WTC11 (cell line): ENCODE measurements at places on chromosomes 12 and 14.

GRCh38 chr14:42921901-42922300 is 1315.2 kb downstream of the LRFN5 start:
- H3K27me3 ChIP-seq, result no peaks in the 10 kb centered on the region
- H3K4me1 ChIP-seq, result no peaks in the 10 kb centered on the region
- H3K27ac ChIP-seq, result no peak overlapping the region
- H3K36me3 ChIP-seq, result no peaks in the 10 kb centered on the region
- DNase-seq, result no peak
- no peak overlapping the region for H3K4me3 ChIP-seq

DNA sequence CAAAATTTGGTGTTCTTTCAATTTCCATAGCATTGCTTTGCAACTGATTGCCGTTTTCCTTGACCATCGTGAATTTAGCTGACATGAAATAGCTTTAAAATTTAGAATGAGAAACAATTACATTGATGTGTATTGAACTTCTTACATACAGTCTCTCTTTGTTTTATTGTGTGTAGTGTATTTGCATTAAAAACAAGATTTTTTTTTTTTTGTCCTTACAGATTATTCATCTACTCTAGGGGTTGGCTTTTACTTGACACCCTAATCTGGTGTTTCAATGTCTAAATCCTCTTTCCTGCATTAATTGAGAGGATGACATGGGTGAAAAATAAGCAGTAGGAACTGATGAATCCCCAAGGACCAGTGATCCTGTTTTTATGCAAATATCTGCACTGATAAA is 20.6 kb downstream of the LIN52 start:
- peaks cover 26% of the 10 kb centered on the region for H3K36me3 ChIP-seq
- H3K27me3 ChIP-seq, result no peaks in the 10 kb centered on the region
- no peak overlapping the region for H3K4me3 ChIP-seq
- H3K4me1 ChIP-seq, result 0 out of 2 replicates have a peak, but pooled peaks cover 3% of the 10 kb centered on the region

GRCh38 chr12:108820707-108821406 is 36.5 kb downstream of the SSH1 start:
- no peaks in the 10 kb centered on the region for H3K27me3 ChIP-seq
- peaks cover 17% of the 10 kb centered on the region for H3K4me1 ChIP-seq
- H3K36me3 ChIP-seq, result peaks cover 18% of the 10 kb centered on the region
- no peak for DNase-seq
- H3K27ac ChIP-seq, result no peak overlapping the region

GRCh38 chr14:75059642-75060041 is 4.2 kb downstream of the ACYP1 start:
- no peak for DNase-seq
- no peak overlapping the region for H3K4me3 ChIP-seq
- peaks cover 15% of the 10 kb centered on the region for H3K4me1 ChIP-seq
- no peak overlapping the region for H3K27ac ChIP-seq
- no peaks in the 10 kb centered on the region; the same call in 1 of the 2 replicates for H3K27me3 ChIP-seq
- peaks cover 28% of the 10 kb centered on the region for H3K36me3 ChIP-seq

- H3K4me3 ChIP-seq, result no peak overlapping the region
- H3K36me3 ChIP-seq, result no peaks in the 10 kb centered on the region
Observed at GRCh38 chr14:68191567-68192321, 372.2 kb downstream of the RAD51B start.

DNA sequence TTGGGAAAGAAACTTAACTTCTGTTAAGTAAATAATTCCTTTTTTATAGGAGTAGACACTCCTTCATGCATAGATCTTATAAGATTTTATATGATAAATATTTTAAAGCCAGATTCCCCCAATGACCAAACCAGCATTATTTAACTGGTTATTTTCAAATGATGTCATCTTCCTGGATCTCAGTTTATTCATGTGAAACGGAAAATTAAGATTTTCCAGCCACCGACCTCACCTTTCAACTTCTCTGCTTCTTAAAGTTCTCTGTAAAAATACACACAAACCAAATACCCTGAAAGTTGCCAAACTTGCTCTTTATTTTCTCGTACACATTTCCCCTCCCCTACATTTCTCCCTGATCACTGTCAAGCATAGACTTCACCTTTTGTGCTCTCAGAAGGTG is 364.2 kb downstream of the GALC start:
- H3K36me3 ChIP-seq, result no peaks in the 10 kb centered on the region
- H3K4me3 ChIP-seq, result no peak overlapping the region
- no peak overlapping the region for H3K27ac ChIP-seq

DNA sequence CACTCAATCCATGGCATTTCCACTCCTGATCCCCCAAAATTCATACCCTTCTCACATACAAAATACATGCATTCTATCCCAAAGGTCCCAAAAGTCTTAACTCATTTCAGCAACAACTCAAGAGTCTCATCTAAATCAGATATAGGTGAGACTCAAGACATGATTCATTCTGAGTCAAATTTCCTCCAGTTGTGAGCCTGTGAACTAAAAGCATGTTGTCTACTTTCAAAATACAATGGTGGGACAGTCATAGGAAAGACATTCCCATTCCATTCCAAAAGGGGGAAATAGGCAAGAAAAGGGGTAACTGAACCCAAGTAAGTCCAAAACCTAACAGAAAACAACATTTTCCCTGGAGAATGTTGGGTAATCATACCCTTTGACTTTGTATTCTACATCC is 103.3 kb downstream of the C12orf75 start:
- H3K36me3 ChIP-seq, result peaks cover 11% of the 10 kb centered on the region
- DNase-seq, result no peak
- no peak overlapping the region for H3K27ac ChIP-seq

DNA sequence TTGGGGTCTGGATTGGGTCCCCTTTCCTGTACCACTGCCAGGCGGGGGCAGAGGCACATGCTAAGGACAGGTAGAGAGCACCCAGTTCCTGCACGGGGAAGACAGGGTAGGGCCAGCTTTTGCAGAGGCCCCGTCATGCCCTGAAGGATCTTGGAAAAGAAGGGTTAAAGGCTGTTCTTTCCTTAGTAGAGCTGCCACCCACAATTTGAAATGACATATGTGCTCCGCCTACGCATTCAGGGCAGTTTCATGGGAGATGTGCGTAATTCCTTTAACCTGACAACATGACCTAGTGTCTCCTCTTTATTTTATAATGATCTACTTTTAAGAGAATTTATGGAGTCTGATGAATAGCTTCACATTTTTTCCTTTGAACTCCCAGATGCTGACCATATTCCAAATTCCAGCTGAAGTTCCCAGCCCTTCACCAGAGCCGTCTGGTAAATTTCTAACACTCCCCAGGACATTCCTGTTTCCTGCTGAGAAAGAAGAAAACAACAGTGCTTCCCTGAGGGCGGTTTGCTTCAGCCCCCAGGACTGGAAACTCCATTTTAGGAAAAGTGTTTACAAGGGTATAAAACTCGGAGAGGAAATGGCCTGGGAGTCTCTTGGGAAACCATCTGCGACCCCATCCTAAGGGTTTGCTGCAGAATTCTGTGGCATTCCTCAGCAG is 58.9 kb upstream of the PLEKHG3 start:
- H3K36me3 ChIP-seq, result peaks cover 12% of the 10 kb centered on the region
- H3K27me3 ChIP-seq, result no peaks in the 10 kb centered on the region
- peak; percentile 44 for DNase-seq
- H3K4me3 ChIP-seq, result peak overlapping the region; percentile 43
- H3K4me1 ChIP-seq, result peaks cover 46% of the 10 kb centered on the region

DNA sequence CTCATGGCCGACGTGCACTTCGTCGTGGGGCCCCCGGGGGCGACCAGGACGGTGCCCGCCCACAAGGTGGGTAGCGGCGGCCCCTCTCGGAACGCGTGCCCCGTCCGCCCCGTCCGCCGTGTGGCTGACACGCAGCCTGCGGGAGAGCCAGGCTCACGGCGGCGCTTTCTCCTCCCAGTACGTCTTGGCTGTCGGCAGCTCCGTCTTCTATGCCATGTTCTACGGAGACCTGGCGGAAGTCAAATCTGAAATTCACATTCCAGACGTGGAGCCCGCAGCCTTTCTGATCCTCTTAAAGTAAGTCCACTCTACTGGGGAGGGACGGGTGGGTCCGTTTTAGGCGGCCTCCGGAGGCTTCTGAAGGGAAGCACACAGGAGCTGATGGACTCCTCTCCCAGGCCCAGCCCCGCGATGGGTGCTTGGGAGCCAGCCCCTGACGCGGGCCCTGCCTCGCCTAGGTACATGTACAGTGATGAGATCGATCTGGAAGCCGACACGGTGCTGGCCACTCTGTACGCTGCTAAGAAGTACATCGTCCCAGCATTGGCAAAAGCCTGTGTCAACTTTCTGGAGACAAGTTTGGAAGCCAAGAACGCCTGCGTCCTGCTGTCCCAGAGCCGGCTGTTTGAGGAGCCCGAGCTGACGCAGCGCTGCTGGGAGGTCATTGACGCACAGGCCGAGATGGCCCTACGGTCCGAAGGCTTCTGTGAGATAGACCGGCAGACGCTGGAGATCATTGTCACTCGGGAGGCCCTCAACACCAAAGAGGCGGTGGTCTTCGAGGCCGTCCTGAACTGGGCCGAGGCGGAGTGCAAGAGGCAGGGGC is 1.1 kb downstream of the BTBD6 start:
- peak overlapping the region; percentile 67 for H3K4me3 ChIP-seq
- no peak overlapping the region; the same call in 1 of the 2 replicates for H3K27ac ChIP-seq
- peak; percentile 34 for DNase-seq
- no peaks in the 10 kb centered on the region; the same call in 1 of the 2 replicates for H3K27me3 ChIP-seq
- peaks cover 6% of the 10 kb centered on the region; the same call in 1 of the 2 replicates for H3K36me3 ChIP-seq
- H3K4me1 ChIP-seq, result peaks cover 5% of the 10 kb centered on the region

DNA sequence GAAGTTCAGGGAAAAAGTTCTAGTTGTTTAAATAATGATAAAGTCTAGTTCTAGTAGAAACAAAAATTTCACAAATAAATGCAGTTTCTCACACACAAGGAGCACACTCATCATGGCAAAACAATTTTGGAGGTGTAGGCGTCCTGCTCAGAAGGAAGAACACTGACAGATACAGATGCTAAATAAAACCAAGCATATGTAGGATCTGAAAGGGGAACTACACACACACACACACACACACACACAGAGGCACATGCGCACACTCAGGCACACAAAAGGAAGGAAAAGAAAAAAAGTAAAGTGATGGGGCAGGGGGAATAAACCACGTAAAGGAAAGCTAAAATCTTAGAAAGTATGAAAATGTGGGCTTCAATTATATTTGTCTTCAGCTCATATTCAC is 117.7 kb downstream of the SOX5 start:
- no peak overlapping the region for H3K4me3 ChIP-seq
- H3K27ac ChIP-seq, result no peak overlapping the region
- peaks cover 24% of the 10 kb centered on the region for H3K4me1 ChIP-seq
- no peaks in the 10 kb centered on the region for H3K36me3 ChIP-seq
- no peak for DNase-seq

DNA sequence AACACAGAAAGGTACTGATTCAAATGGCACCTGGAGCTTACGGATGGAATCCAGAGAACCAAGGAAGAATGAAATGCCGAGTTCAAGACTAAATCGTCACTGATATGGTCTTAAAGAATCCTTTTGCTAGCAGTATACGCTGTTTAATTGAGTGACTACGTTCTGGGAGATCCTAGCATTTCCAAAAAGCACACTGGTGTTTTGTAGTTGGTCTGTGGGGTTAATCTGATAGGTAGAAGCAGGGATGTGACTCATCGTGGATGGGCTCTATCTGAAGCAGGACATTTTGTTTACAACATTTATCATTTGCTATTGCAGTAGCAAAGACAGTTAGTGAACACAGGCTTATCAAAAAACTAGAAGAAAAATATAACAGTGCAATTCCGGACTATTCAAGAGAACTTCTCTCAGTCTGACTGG is 169.2 kb upstream of the HMGA2 start:
- H3K27ac ChIP-seq, result no peak overlapping the region
- peaks cover 37% of the 10 kb centered on the region for H3K4me1 ChIP-seq
- H3K27me3 ChIP-seq, result peaks cover 5% of the 10 kb centered on the region; the same call in 1 of the 2 replicates
- H3K36me3 ChIP-seq, result no peaks in the 10 kb centered on the region
- no peak for DNase-seq

GRCh38 chr14:24234095-24235005 is 1.6 kb downstream of the GMPR2 start:
- no peak for DNase-seq
- no peaks in the 10 kb centered on the region for H3K27me3 ChIP-seq
- no peak overlapping the region for H3K27ac ChIP-seq

DNA sequence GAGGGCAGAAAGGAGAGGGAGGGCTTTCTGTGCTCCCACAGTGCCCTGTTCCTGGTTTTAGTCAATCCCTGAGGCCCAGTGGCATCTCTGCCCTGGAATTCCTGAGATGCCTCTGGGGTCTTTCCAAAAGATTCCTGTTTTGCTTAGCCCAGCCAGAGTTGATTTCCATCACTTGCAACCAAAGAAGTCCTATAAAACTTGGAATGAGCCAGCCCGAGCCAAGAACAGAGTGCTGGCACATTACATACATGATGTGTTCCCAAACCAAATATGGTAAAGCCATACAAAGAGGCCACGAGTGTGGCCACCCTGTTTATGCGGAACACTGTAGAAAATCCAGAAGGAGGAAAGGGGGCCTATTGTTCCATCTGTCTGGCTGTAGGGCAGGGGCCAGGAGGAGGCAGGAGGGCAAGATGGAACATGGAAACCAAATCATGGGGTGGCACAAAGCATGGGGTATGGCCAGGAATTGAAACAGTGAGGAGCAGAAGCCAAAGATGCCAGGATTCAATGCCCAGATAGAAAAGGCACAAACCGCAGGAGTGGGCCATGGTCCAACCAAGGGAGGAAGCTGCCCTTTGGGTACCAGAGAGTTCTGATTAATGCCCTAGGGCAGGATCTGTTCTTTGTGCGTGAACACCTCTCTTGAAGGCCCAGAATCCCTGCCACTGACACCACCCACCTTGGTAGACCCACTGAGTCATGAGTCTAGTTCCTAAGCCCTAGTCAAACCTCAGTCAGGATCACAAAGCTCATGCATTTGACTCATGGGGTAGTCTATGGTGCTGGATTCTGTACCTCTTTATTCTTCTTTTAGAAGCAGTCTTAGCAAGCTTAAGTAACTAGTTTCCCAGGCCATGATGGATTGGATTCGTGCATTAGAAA is 75.2 kb downstream of the LRRC74A start:
- no peak overlapping the region for H3K27ac ChIP-seq
- H3K4me3 ChIP-seq, result no peak overlapping the region
- H3K27me3 ChIP-seq, result no peaks in the 10 kb centered on the region
- peaks cover 8% of the 10 kb centered on the region for H3K4me1 ChIP-seq
- no peak for DNase-seq
- peaks cover 17% of the 10 kb centered on the region; the same call in 1 of the 2 replicates for H3K36me3 ChIP-seq

DNA sequence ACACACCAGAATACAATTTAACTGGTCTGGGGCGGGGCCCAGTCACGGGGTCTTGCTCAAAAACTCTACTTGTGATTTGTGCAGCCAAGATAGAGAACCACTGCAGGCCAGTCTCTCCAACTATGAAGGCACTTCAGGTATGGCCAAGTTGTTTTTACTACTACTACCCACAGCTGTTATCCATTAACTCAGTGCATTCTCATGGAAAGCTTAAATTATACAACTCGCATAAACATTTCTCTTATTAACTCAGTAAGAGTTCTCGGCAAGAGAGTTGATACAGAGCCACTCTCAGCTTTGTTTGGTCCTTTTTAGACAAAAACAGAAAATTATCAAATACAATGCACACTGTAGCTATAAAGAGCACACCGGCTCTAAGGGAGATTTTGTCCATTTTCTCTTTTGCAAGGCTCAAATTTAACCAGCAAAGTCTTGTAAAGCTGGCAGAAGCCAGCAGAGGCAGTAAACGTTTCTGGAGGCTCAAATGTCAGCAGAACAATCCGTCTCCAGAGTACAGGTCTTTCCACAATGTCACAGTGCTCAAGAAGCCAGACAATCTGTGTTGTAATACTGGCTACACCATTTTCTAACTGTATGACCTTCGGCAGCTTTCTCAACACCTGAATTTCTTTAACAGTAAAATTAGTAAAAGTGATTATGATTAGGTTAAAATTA is 85.9 kb downstream of the PTGER2 start:
- no peaks in the 10 kb centered on the region; the same call in 1 of the 2 replicates for H3K27me3 ChIP-seq
- no peak for DNase-seq
- no peak overlapping the region for H3K4me3 ChIP-seq
- peaks cover 4% of the 10 kb centered on the region; the same call in 1 of the 2 replicates for H3K36me3 ChIP-seq
- H3K27ac ChIP-seq, result no peak overlapping the region
